GM12892 (cell line): ENCODE measurements at places on chromosomes 3 and 15.

DNA sequence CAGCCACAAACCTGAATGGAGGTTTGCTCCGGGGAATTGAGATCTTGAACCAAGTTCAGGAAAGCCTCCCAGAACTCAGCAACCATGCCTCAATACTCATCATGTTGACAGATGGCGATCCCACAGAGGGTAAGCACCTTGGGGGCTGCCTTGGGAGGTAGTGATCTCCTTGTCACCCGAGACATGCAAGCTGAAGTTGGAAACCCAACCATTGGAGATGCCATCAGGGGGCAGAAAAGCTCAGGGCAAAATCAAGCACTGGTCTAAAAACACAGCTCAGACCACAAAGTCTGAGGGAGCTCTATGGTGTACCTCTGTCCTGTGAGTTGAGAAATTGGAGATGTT, 5.8 kb downstream of the ITIH1 start:
- no peak for DNase-seq

DNA sequence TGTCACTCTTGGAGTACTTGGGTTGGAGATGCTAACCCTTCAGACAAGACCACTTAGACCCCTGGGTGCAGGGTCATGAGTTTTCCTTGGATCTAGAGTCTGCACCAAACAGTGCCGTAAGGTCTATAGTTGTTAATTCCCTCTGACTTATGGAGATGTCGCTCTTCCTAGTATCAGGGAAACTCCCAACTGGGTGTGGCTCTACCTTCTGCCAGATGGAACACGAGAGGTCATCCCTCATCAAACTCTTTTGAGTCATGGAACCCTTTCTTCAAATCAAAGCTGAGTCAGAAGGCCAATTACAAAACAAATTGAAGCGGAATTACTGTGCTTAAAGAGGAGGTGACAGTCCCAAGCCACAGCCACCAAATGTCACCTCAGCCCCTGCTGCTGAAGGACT, 514.9 kb upstream of the PROK2 start:
- no peak for DNase-seq

DNA sequence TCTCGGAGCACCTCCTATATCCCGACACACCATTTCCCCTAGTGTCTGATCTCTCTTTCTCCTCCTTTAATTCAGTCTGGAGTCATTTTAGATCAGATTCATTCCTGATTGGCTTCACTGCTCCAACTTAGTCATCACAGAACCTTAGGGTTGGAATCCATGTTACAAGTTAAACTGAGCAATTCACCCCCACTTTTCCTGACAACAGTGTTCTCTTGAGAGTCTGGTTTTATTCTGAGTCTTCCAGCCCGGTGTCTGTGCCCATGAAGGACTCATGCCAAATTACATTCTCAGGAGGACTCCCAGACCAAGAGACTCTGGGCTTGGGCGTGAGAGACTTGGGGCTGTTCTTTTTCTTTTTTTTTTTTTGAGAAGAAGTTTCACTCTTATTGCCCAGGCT, 57.5 kb downstream of the LPP start:
- DNase-seq = no peak

DNA sequence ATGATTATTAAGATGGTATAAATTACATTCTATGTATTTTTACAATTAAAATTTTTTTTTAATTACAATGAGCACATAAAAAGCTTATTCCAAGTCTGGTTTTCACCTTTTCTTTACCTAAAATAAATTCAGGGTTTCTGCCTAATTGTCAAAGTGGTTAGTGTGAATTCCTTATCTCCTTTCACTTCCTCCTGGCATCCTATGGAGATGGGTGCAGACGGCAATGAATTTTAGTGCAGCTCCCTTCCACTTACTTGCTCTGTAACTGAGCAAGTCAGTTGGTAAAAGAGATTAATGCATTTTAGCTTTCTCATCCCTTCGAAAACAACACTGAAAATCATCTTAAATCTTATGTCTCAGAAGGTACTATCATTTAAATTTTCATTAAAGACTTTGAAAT, 13.1 kb downstream of the HDGFL3 start:
- no peak for DNase-seq

- DNase-seq = no peak
These were observed 113.7 kb upstream of the GOLGA8J start for GRCh38 chr15:29968895-29969561.

DNA sequence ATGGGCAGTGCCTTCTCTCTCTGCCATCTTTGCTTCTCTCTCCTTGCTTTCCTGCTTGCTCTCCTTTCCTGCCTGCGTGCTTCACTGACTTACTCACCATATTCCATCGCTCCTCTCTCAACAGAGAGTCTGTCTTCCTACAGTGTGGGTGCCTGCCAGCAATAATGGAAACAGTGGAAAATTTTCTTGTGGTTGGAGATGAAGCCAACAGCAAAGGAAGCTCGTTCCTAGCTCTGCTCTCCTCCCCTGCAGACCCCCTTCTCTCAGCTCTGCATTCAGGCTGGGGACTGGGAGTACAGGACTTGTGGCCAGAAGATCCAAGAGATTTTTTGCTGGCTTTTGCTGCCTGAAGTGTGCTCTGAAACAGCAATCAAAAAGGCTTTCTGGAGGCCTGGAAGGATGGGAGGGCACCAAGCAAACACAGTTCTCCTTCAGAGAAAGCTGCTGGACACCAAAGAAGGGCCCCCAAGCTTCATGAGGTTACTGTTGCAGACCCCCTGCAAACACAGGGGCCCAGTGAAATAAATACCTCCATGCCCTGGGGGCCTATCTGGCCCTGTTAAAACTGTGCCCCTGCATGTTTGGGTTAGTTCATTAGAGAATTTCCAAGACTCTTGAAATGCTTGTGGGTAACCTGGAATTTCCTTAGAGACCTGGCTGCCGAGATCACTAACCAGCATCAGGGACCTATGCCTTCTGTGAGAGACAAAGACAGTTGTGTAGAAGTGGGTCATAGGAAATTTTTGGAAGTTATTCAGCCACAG, 149.9 kb upstream of the RASGRP1 start:
- no peak for DNase-seq

- no peak for DNase-seq
These were observed 770.6 kb upstream of the NR2F2 start for GRCh38 chr15:95559875-95560394.

DNA sequence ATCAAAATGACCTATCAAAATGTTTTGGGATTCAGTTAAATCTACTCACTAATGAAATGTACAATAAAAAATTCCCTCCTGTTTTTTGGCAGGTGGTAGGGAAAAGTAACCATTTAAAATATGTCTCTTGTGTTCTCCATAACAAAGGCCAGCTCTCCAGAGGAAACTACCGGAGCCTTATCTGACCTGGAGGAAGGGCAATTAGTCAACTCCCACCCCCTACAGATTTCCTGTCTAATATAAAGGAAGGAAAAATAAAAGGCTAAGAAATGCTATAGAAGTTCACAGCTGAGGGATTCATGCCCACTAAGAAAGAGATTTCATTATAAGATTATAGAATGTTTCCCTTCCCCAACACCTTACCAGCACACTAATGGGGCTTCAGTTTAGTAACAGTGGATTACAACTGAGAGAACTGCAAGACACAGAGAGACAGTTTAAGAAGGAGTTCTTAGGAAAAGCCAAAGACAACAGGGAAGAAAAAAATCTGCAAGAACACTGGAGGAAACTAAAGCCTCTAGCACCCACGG, 376.5 kb upstream of the KCNMB2 start:
- no peak for DNase-seq

GRCh38 chr15:75720787-75721479, 8.3 kb upstream of the CSPG4 start:
- no peak for DNase-seq

GRCh38 chr15:79394231-79394630, 37.9 kb upstream of the MINAR1 start:
- DNase-seq = no peak

GRCh38 chr3:156598413-156598812, 43.5 kb upstream of the SSR3 start:
- DNase-seq = no peak

DNA sequence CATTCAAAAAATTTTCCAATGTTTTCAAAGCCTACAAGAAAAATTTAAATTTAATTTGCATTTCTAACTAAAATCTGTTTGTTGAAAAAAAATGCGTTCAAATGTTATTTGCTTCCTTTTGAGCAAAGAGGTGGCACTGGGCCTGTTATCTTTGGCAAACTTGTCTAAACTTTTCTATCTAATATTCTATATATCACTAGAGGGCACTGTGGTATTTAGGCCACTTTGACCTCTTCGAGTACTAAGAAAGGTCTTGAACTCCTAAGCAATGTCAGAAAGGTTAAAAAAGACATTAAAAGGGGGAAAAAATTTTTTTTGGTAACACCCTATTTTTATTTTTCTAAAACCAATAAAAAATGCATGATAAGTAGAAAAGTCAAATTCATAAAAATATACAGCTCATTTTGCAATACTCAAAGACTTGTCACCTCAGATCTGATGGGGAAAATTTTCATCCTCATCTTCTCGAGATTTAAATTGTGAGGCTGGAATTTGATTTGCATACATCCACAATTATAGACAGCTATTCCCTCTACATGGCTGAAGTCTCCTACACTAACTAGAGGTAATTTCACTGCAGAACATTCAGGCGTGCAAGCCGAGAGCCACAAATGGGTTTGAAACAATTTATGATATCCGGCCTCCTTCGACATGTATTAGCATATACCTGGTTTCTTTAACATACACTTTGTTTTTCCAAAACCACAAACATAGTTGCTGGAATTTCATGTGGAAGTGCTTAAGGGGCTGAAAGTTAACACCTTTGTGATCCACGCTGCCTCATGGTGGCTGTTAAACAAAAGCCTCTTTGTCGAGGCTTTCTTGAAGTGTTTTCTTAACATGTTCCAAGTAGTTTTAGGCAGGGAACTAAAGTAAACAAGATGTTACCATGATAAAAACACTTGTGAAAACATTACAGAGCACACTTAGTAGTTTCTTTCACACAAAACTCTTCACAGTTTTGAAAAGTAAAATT, 576.4 kb downstream of the FOXP1 start:
- no peak for DNase-seq

DNA sequence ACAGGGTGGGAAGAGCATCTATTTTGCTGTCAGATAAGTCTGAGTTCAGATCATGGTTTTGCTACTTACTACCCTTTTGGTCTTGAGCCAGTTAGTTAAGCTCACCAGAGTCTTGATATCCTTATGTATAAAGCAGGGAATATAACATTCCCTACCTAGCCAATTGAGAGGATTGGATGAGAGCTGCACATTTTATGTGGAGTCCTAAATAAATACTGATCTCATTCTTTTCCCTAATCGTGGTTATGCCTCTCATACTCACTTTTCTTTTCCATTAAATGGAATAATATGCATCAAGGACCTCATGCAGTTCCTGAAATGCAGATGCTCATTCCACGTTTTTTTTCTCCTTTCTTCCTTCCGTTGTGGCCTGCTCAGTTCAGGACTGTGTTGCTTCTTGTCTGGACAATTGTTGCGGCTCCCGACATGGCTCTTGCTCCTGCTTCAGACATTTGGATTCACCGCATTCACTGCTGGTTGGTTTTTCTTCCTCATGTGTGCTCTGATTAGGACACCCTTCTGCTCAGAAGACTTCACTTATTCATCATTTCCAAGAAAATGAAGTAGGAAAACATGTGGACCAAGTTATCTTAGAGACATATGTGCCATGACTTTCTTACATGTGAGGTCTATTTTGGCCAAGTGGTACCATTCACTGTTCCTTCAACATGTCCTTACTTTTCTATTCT, 90.2 kb downstream of the NFKBIZ start:
- no peak for DNase-seq

DNA sequence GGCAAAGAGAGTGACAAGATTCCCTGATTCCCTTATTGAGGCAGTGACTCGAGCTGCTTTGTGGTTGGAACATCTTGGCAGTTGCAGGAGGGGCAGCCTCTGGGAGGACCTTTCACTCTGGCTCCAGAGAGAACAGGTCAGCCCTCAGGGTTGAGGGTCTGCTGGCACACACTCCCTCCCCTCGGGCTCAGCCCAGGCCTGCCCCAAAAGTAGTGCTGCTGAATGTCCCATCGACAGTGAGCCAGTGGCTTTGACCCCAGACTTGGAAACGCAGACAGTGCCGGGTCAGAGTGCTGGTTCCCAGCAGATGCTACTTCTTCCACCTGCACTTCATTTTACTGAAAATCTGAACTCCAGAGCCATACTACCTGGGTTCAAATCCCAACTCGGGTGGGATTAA, 25.6 kb upstream of the ATP2B2 start:
- DNase-seq = no peak

DNA sequence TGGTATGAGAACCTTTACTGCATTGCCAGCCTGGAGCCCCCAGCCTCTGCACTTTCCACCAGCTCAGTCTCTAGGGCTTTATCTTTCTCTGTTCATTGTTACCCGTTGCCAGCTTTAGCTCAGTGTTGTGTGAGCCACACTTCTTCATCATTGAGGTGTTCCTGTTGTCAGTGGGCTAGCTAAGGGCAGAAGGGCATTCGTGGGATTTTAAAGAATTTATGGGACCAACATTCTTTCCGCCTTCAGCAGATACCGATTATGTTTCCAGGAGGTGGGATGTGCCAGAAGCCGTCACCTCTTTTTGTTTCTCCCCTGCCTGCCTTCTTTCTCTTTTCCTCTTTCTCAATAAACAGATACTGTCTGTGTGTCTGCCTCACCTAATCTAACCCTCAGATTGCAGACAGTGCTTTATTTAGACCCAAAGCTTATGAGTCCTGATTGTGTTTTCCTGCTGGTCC, 64.5 kb downstream of the PGPEP1L start:
- no peak for DNase-seq

DNA sequence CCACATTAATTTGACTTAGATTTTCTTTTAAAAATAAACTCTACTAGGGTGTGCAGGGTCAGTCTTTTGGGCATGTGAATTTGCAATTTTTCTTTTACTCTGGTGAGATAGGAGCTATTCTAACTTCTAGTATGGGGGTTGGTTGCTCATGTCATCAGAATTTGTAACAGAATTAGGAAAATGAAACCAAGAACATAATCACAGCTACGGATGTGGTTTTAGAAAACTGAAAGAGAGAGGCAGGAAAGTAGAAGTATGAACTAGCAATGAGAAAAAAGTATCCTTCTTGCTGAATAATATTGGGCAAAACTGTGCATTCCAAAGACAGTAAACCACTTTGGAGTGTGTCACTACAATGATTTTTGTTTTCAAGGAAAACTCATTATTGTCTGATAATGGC, 43.3 kb downstream of the ADPGK start:
- peak; percentile 14 for DNase-seq
